ENCODE measurements at places on chromosomes 11 and 22. TPM values are rescaled to one million over a fixed set of nuclear protein-coding genes. Genes with fewer than 3 reads are reported as not detected.

DNA sequence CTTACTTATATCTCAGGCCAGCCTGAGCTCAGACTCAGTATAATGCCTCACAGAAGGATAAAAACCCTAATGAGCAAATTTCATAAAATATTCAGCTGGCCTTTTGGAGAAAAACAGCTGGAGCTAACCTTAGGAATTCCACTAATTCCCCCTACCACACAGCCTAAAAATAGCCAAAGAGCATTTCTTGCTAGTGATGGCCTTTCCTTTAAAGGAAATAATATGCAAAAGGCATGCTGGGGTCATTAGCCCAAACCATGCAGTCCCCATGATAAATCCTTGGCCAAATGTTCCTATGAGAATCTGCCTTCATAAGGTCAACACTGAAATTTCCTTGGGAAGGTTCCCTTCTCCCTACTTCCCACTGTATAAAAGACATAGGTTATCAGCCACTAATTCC is 38.2 kb downstream of the SYTL2 start:
- DNase-seq = no peak
- no peak overlapping the region for H3K4me3 ChIP-seq
- H3K36me3 ChIP-seq = peaks cover 1% of the 10 kb centered on the region
- H3K4me1 ChIP-seq = peaks cover 19% of the 10 kb centered on the region
- H3K27ac ChIP-seq = no peak overlapping the region

DNA sequence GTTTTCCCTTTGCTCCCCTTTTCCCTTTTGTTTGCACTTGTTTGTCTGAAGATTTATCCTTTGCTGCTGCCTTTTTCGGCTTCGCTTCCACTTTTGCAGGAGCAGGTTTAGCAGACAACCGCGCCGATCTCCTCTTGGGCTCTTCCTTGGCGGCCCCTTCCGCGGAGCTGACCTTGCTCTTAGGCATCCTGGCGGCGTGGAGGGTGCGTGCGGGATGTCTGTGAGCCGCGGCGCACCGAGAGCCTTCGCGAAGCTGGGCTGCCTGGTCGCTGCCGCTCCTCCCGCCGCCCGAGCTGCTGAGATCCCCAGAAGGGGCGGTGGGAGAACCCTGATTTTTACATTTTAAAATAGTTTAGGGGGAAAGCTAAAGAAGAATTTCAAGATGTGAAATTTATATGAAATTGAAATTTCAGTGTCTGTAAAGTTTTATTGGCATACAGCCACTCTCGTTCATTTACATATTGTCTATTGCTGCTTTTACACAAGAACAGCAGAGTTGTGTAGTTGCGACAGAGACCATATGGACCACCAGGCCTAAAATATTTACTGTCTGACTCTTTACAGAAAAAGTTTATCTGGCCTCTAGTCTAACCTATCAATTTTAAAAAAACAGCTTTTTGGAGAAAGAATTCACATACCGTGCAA is 105.2 kb upstream of the RRM1 start:
- H3K27ac ChIP-seq = no peak overlapping the region
- peak; percentile 53 for DNase-seq
- H3K4me1 ChIP-seq = no peaks in the 10 kb centered on the region
- H3K36me3 ChIP-seq = peaks cover 7% of the 10 kb centered on the region
- no peaks in the 10 kb centered on the region for H3K27me3 ChIP-seq

- DNase-seq = peak; percentile 94
- peaks cover 12% of the 10 kb centered on the region for H3K4me1 ChIP-seq
- no peak overlapping the region for H3K4me3 ChIP-seq
- peaks cover 7% of the 10 kb centered on the region for H3K36me3 ChIP-seq
- peak overlapping the region; percentile 79 for H3K27ac ChIP-seq
- no peaks in the 10 kb centered on the region for H3K27me3 ChIP-seq
These were observed 15.6 kb downstream of the KIAA1671 start for GRCh38 chr22:24968066-24968561.

DNA sequence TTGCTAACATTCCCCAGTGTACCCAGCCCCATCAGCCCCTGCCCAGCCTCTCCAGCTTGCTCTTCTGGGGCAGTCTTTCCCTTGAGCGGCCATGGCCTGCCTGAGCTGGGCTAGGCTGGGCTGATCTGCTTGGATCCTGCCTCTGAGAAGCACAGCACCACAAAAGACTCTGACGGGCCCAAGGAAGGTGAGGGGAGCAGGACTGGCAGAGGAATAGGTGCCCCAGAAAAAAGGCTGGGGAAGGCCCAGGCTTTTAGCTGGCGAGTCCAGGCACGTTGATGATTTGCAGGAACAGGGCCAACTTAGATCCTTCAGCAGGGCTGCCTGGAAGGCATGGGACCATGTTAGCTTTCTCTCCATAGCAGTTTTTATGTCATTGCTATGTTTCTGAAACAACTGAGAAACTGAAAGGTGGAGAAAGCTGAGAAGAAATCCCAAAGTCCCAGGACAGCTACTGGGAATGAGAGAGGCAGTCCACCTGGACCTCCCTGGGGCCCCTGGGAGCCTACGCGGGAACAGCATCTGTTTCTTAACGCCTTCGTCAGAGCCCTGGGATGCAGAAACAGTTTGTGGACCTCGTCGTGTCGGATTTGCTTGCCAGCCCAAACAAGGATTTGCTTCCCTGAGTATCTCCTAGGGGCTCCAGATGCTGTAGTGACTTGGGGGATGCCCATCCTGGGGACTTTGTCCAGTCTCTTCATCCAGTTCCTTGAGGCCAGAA is 24.4 kb upstream of the FXYD6 start:
- H3K27me3 ChIP-seq = no peaks in the 10 kb centered on the region
- H3K4me1 ChIP-seq = no peaks in the 10 kb centered on the region
- H3K36me3 ChIP-seq = no peaks in the 10 kb centered on the region
- no peak overlapping the region for H3K4me3 ChIP-seq
- H3K27ac ChIP-seq = no peak overlapping the region
- DNase-seq = no peak

DNA sequence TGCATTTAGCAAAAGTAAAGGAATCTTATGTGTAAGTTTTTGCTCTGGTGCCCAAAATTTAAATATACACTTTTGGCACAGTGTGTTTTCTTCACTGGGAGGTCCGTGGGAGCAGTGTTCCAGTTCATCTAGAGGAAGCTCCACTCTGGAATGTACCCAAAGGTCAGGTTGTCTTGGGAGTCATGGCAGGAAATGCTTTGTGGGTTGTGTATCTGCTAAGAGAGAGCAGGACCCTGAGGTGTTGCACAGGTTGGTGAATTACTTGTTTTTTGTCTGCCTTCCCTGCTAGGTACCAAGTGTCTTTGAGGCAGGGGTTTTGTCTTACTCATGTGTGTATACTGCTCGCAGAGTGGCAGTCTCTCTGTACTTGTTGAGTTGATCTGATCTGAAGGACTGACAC is 37.3 kb downstream of the DIXDC1 start:
- DNase-seq = no peak
- H3K36me3 ChIP-seq = peaks cover 13% of the 10 kb centered on the region
- no peaks in the 10 kb centered on the region for H3K27me3 ChIP-seq
- H3K27ac ChIP-seq = no peak overlapping the region
- H3K4me3 ChIP-seq = no peak overlapping the region

DNA sequence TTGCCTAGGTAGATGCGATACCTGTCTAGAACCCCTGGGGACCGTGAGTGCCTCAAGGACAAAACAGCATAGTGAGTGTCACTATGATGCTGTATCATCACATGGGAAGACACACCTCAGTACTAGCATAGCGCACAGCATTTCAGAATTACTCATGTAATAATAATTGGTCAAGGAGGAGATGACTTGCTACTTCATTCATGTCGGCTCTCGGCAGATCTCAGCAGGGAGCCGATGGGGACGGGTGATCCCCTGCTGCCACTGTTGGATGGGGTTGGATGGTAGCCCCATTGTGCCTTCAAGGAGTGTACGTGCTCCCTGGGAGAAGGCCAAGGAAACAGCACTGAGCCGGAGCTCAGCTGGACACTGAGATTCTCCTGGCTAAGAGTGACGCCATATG is 186.9 kb downstream of the EFCAB6 start:
- no peak for DNase-seq
- no peaks in the 10 kb centered on the region for H3K27me3 ChIP-seq
- H3K27ac ChIP-seq = no peak overlapping the region
- H3K4me1 ChIP-seq = no peaks in the 10 kb centered on the region
- no peak overlapping the region for H3K4me3 ChIP-seq
- H3K36me3 ChIP-seq = no peaks in the 10 kb centered on the region

DNA sequence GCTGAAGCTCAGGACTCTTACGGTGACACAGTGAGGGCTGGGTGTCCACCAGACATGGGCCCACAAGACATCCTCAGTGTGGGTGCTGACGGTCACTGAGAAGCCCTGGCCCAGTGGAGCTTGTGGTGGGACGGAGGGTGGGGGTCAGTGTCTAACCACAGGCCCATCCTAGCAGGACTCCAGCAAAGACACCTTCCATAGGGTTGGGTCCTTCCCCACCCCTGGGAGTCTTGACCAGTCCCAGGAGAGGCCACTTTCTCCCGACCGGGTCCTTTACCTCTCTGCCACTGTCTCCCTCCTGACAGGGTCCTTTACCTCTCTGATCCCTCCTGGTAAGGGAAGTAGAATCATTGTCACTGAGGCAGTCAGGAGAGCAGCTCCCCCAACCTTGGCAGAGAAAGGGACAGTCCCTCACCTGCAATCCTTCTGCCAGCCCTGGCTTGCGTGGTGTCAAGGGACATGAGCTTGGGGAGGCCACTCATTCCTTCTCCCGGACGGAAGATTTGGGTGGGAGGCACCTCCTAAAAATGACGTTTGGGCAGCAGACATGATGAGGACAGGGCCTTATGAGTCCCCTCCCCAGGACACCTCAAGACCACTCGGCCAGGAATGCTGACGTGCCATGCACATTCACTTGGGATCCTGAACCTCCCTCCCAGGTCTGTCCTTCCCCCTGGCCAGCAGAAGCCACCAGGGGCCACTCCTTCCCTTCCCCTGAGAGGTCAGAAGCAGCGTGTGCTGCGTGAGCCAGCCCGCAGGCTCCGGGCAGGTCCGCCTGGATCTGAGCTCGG is 91.5 kb upstream of the FGF3 start:
- no peak overlapping the region for H3K4me3 ChIP-seq
- no peak overlapping the region for H3K27ac ChIP-seq
- no peaks in the 10 kb centered on the region for H3K36me3 ChIP-seq
- H3K4me1 ChIP-seq = no peaks in the 10 kb centered on the region
- DNase-seq = no peak
- H3K27me3 ChIP-seq = no peaks in the 10 kb centered on the region

- H3K36me3 ChIP-seq = no peaks in the 10 kb centered on the region
- no peak overlapping the region for H3K27ac ChIP-seq
- peak; percentile 14 for DNase-seq
- H3K4me3 ChIP-seq = no peak overlapping the region
- no peaks in the 10 kb centered on the region for H3K27me3 ChIP-seq
- H3K4me1 ChIP-seq = no peaks in the 10 kb centered on the region
These were observed 92.9 kb upstream of the PARVA start for GRCh38 chr11:12284316-12285050.

DNA sequence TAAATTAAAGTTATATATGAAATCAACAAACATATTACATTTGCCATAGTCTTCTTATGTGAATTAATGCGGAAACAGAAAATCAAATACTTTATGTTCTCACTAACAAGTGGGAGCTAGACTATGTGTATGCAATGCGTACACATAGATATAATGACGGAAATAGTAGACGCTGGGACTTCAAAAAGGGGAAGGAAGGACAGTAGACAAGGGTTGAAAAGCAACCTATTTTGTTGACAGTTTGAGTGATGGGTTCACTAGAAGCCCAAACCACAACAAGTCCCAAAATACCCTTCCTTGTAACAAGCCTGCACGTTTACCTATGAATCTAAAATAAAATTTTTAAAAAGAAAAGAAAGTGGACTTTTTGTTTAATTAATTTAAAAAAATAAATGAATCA is 430.8 kb upstream of the CNTN5 start:
- H3K36me3 ChIP-seq = no peaks in the 10 kb centered on the region
- no peak overlapping the region for H3K4me3 ChIP-seq
- no peak for DNase-seq
- no peaks in the 10 kb centered on the region for H3K27me3 ChIP-seq
- H3K27ac ChIP-seq = no peak overlapping the region

GRCh38 chr22:17972385-17973191 is 51.8 kb downstream of the MICAL3 start:
- H3K4me3 ChIP-seq = no peak overlapping the region
- no peak overlapping the region for H3K27ac ChIP-seq
- peaks cover 2% of the 10 kb centered on the region for H3K4me1 ChIP-seq
- H3K27me3 ChIP-seq = no peaks in the 10 kb centered on the region
- H3K36me3 ChIP-seq = peaks cover 11% of the 10 kb centered on the region

DNA sequence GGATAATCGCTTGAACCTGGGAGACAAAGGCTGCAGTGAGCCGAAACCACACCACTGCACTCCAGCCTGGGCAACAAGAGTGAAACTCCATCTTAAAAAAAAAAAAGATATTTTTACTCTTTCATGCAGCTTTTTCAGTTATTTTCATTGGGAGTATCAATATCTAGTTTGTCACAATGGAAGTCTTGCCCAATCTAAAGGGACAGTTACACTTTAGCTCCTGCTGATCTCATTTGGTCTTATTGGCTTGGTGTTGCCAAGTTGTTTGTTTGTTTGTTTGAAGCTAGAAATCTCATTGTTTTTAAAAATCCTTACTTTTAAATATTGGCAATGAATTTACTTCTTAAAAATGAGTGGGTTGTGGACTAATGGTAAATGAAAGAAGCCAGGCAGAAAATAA is 24.7 kb downstream of the CEP295 start:
- DNase-seq = no peak
- H3K27me3 ChIP-seq = no peaks in the 10 kb centered on the region
- H3K4me1 ChIP-seq = no peaks in the 10 kb centered on the region

DNA sequence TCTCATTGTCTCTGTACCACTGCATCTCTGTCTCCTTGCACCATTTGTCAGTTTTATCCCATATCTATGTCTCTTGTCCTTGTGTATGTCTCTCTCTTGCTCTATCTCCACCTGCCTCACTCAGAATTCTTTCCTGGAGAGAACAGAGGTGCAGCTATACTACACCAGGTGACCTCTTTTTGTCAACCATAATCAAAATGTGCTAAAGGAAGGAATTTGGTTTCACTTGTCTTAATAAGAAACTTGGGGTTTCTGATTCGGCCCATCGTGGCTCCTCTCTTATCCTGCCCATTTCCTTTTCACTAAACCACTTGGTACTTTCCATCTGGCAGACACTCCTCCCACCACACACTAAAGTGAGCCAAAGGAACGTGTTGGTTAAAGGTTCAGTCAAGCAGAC is 2.0 kb upstream of the C11orf42 start:
- no peak overlapping the region for H3K27ac ChIP-seq
- no peaks in the 10 kb centered on the region for H3K27me3 ChIP-seq
- no peak for DNase-seq
- H3K4me3 ChIP-seq = no peak overlapping the region

DNA sequence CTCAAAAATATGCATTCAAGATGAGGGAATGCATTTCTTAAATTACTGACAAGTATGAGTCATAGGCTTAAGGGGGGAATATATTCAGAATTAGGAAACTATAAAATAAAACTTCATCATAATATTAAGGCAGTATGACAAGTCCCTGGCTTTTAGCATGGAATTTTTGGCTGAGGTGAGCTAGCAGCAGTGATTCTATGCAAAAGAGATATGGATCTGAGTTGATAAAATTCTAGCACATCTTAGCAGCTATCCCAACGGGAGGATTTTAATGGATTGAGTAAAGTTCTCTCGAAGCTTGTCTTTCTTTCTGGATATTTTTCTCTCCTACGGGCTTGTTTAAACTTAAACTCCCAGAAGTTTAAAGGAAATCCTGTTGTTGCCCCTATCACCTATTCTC is 1.2 kb downstream of the OR51Q1 start:
- H3K4me3 ChIP-seq = no peak overlapping the region
- H3K4me1 ChIP-seq = no peaks in the 10 kb centered on the region
- H3K36me3 ChIP-seq = peaks cover 4% of the 10 kb centered on the region
- no peaks in the 10 kb centered on the region for H3K27me3 ChIP-seq

Gene ZNF280A
- total RNA-seq = 0.13 TPM

Gene P2RX6
- total RNA-seq = not detected

Gene OSBPL5
- total RNA-seq = 11.1 TPM

Gene VSIG10L2
- not detected for total RNA-seq

Gene MMP27
- not detected for total RNA-seq

Gene SCO2
- 3.3 TPM for total RNA-seq

Gene SAA4
- total RNA-seq = not detected

Gene SEC14L6
- total RNA-seq = 1.1 TPM

Data from H9 (cell line).